Uterus (tissue), 4 donors: ENCODE measurements at places on chromosomes 2 and 18. TPM values are rescaled to one million over a fixed set of nuclear protein-coding genes. Genes with fewer than 3 reads are reported as not detected.
A peak's percentile ranks its signal among the peaks of the same experiment; 100 is the strongest.

RPE gene
- total RNA-seq = 54.2 TPM

KCNJ3 gene
- 0.91 TPM for total RNA-seq

DNA sequence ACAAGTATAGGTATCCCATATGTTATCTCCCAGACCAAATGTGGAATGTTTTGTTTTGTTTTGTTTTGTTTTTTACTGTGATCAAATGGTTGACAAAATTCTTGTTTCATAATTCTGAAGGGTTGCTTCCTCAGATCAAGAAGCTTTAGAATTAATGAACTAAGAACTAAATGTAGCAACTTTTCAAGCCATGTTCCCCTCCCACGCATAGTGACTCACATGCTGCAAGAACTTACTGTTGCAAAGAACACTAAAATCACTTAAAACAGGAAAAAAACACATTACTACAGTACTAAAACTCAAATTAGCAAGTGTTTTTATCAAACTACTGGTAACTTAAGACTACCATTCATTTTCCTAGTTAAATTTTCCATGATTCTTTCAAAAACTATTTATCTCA is 30.6 kb downstream of the HNRNPLL start:
- H3K4me3 ChIP-seq = no peak overlapping the region
- no peak overlapping the region for H3K27ac ChIP-seq
- no peaks in the 10 kb centered on the region for H3K27me3 ChIP-seq
- H3K36me3 ChIP-seq = no peaks in the 10 kb centered on the region

DNA sequence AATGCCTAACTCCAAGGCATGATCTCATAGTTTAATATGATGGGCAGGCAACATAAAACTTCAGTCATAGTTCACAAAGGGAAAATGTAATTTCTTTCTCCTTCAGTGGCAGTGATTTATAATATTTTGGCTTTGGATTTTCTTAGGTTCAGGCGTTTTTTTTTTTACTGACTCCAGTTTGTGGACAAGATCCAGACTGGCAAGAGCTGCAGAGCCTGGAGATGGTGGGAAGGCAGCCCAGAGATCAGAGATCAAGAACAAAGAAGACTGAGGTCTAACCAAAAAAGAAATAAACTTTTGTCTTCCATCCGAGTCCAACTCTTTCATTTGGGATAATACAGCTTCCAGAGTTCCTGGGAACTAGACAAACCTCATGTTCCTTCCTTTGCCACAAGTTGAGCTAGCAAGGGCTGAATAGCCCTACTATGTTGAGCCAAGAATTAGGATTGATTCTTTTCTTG is 215.3 kb upstream of the SETBP1 start:
- no peak overlapping the region for H3K4me3 ChIP-seq
- H3K27ac ChIP-seq = no peak overlapping the region
- H3K27me3 ChIP-seq = no peaks in the 10 kb centered on the region
- no peak for DNase-seq
- H3K36me3 ChIP-seq = no peaks in the 10 kb centered on the region
- peaks cover 7% of the 10 kb centered on the region for H3K4me1 ChIP-seq

DNA sequence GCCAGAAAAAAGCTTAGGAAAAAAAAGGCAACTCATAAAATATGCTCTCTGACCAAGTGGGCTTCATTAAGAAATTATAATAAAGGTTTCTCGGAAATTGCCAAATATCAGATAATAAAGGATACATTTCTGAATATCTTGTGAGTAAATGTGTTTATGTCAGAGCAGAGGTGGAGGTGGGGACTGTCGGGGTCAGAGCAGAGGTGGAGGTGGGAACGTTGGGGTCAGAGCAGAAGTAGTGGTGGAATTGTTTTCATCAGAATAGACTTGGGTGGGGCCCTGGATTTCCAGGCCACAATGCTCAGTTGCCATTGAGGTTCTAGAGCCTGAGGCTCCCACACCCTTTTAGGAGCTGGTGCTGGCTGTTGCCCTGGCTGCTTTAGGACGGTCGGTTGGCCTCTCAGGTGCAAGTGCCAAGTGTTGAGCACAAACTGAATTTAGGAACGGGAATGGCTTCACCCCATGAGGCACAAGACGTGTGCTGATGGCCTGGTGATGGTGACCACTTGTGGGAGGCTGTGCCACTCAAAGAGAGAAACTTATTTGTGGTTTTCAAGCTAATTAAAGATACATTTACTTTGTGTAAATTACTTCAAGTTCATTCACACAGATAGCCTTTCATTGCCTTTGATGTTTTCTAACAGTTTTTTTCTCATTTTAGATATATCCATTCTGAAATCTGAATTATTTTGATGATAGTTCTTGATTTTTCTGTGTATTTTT is 131.5 kb downstream of the ATP9B start:
- no peak overlapping the region for H3K4me3 ChIP-seq
- H3K4me1 ChIP-seq = no peaks in the 10 kb centered on the region
- peak; percentile 37 for DNase-seq
- no peaks in the 10 kb centered on the region for H3K36me3 ChIP-seq
- H3K27me3 ChIP-seq = no peaks in the 10 kb centered on the region
- no peak overlapping the region for H3K27ac ChIP-seq

- no peak for DNase-seq
- no peaks in the 10 kb centered on the region for H3K36me3 ChIP-seq
- no peak overlapping the region for H3K4me3 ChIP-seq
- H3K4me1 ChIP-seq = no peaks in the 10 kb centered on the region
- H3K27ac ChIP-seq = no peak overlapping the region
- H3K27me3 ChIP-seq = no peaks in the 10 kb centered on the region
These were observed 459.3 kb downstream of the GALR1 start for GRCh38 chr18:77708826-77709506.

- H3K4me3 ChIP-seq = no peak overlapping the region
- H3K27ac ChIP-seq = no peak overlapping the region
- no peak for DNase-seq
- H3K4me1 ChIP-seq = no peaks in the 10 kb centered on the region
These were observed 138.0 kb upstream of the DNMT3A start for GRCh38 chr2:25479761-25480160.

- DNase-seq = no peak
- H3K27me3 ChIP-seq = no peaks in the 10 kb centered on the region
- no peak overlapping the region for H3K27ac ChIP-seq
- H3K4me1 ChIP-seq = no peaks in the 10 kb centered on the region
These were observed 33.5 kb upstream of the RAB27B start for GRCh38 chr18:54794823-54795222.

GRCh38 chr2:160932960-160933359 is 227.3 kb upstream of the TANK start:
- H3K27ac ChIP-seq = no peak overlapping the region
- H3K4me3 ChIP-seq = no peak overlapping the region
- no peaks in the 10 kb centered on the region for H3K27me3 ChIP-seq
- DNase-seq = no peak
